Fibroblast of skin of scalp (primary cell): ENCODE measurements at places on chromosomes 13 and 19.

DNA sequence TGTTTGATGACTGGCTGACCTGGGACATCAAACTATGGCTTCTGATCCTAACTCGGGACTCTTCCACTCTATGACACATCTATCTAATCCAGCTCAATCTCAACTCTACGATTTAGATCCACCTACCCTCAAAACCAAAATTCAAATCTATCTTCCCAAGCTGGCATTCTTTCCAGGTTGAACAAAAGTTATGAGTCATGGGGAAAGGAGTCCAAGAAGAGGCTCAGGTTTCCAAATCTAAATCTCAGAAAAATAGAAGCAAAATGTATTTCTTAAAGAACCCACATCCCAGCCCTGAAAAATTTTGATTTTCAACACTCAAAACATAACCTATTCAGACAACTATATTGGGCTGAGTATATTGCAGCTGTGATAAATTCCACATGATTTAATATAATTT lies 143.9 kb upstream of the IPO5 start:
- no peak for DNase-seq

- peak; percentile 31 for DNase-seq
These were observed 15.8 kb upstream of the ALOX5AP start for GRCh38 chr13:30719525-30719914.

DNA sequence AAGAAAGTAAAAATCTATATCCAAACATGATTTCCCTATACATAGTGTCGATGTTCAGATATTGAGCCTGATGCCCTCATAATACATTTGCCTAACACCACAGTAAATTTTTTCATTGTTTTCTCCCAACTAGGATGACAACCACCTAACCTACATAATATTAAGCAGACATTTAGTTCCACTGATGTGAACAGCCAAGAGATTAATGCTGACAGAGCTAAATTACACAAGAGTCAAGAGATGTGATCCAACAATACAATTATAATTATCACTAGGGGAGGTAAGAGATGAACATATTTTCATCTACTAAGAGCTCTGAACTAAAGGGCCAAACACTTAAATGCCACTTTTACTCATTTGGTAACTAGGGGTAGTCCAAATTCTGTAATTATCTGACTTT lies 145.9 kb downstream of the DACH1 start:
- no peak for DNase-seq

DNA sequence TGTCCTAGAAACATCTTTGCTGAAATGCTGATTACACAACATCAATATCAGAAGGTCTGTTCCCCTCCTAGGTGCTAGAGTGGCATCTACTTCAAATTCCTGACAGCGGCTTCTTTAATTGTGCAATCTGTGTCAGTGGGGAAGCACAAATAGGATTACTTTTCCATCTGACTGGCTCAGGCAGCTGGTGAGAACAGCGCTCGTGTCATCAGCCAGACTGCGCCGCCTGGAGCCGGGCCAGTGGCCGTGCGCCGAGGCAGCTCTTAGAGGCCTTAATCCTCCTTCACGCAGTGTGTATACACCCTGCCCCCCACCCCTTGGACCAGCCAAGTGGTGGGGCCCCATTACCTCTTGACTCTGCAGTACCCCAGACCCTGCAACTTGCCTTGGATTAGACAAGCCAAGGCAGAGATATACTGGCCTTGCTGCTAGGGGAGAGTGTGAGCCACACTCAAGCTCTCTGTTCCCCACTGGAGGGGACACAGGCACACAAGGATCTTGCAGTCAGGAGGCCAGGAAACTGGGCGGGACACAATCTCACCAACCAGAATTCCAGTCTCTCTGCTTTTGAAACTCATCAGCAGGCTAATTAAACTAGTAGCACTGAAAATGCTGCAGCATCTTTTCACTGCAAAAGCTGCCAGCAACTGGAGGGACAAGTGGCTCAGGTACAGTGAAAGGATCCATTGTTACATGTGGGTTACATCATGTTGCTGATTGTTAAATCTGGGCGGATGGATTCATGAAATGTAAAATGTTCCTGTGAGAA lies 48.9 kb upstream of the EPHX3 start:
- DNase-seq, result peak; percentile 85

GRCh38 chr13:23660249-23660648 lies 90.0 kb downstream of the TNFRSF19 start:
- DNase-seq, result no peak

GRCh38 chr13:44459674-44460073 lies 86.0 kb downstream of the SERP2 start:
- no peak for DNase-seq

- peak; percentile 45 for DNase-seq
These were observed 83.2 kb upstream of the MCF2L start for GRCh38 chr13:112885782-112886268.

DNA sequence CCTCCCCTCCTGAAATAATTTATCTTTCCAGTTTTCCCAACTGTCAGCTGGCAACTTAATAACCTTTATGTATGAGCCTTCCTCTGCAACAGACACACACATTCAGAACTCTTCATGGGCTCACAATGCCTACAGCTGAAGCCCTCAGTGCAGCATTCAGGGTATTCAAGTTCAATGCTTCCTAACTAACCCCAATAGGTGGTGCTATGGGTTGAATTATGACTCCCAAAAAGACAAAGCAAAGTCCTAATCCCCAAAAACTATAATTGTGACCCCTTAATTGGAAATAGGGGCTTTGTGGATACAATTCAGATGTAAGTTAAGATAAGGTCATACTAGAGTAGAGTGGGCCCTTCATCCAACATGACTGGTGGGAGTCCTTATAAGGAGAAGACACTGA lies 202.2 kb downstream of the SUCLA2 start:
- peak; percentile 50 for DNase-seq

GRCh38 chr19:43741075-43741825 lies 13.5 kb downstream of the SMG9 start:
- no peak for DNase-seq

GRCh38 chr19:30692181-30692811 lies 320.1 kb downstream of the ZNF536 start:
- DNase-seq, result peak; percentile 41

DNA sequence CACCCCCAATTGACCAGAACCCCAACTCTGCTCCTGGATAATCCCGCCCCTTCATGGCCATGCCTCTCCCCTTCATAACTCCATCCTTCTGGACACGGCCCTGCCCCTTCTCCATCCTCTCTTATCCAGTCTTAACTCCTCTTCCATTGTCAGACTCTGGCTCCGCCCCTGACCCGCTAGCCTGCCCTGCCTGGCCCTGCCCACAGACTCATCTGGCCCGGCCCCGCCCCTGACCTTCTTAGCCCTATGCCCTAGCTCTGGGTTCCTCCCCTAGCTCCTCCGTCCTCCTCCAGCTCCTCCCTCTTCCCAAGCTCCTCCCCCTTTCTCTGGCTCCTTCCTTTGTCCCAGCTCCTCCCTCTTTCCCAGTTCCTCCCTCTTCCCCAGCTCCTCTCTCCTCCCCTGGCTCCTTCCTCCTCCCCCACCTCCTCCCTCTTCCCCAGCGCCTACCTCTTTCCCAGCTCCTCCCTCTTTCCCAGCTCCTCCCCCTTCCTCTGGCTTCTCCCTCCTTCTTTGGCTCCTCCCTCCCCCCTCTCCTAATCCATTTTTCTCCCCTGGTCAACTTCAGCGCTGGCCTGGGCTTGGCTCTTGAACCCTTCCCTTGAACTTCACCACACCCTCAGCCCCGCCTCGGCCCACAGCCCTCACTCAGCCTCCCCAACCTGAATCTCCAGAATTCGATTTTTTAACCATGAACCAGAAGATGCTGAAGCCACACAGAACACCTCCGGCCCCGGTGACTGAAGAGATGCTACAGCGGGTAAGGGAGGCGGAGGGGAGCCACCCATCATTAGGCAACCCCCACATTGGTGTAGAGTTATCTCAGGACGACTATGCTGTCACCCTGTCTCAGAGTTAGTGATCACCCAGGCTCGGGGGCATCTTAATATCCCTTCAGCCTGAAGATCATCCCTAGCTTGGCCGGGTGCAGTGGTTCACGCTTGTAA lies 9.2 kb upstream of the ZNF358 start:
- peak; percentile 75 for DNase-seq

- no peak for DNase-seq
These were observed 382.6 kb downstream of the PCDH9 start for GRCh38 chr13:66847541-66847940.

DNA sequence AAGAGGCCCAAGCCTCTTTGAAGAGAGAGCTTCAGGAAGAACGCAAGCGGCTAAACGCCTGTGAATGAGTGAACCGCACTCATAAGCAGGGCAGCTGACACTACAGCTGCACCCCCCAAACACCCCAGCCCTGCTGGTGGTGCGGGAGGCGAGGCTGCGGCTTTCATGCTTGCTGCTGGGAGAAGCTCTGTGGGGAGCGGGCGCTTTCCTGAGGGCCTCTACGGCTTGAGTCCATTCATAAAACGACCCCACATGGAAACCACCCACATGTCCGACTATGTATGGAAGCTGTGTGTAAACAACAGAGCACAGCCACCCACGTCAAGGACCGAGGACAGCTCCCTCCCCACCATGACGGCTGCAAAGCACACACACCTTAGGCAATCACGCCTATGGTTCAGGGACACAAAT lies 5.5 kb downstream of the AP3D1 start:
- no peak for DNase-seq

- no peak for DNase-seq
These were observed 860.3 kb downstream of the DIAPH3 start for GRCh38 chr13:59303433-59303832.

- DNase-seq, result peak; percentile 52
These were observed at the start of gene SIAH3 for GRCh38 chr13:45851171-45851921. Gene SIAH3 (minus strand): TSS chr13:45851753. CDS start chr13:45851629, 124 bp downstream.

DNA sequence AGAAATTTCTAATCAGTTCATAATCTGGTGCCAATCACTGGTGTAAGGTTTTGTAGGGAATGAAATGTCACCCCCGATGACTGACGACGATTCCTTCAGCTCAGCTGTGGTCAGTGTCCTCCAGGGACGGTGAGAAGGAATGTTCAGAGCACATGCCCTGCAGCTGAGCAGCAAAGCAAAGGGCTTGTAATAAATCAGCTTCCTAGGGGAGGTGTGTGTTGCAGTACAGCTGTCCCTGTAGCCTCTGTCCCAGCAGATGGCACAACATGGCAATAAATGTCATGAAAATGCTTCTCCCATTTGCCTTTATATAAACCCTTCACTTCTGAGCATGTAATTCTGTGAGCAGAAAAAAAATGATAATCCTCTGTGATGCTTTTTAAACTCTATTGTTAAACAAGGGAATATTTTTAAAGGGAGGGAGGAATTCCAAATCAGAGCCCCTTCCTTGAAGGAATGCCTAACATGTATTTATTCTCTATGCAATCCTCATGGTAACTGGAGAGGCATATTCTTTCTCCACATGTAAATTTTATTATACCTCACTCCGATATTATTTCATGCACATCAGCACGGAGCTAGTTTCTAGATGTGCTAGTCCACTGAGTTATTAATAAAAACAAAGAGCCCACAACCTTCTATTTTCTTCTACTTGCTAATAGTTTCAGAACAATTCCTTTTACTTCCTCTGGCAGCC lies 102.5 kb downstream of the FAM216B start:
- peak; percentile 90 for DNase-seq

- DNase-seq, result no peak
These were observed 9.2 kb downstream of the TEX29 start for GRCh38 chr13:111329641-111330040.

DNA sequence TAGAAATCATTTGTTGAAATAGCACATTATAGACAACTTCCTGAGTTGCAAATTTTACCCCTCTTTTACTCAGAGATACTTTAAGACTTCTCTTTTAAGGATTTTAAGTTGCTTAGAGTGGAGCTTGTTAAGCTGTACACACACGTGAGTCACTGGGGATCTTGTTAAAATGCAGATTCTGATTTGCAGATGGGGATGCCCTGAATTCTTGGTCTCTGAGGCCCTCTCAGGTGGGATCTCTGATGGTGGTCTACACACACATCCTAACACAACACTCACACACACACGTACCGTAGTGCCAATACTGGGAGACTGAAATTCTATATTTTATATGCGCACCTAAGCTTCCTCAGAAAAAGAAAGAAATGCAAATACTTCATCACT lies 788.3 kb downstream of the UQCRFS1 start:
- no peak for DNase-seq

DNA sequence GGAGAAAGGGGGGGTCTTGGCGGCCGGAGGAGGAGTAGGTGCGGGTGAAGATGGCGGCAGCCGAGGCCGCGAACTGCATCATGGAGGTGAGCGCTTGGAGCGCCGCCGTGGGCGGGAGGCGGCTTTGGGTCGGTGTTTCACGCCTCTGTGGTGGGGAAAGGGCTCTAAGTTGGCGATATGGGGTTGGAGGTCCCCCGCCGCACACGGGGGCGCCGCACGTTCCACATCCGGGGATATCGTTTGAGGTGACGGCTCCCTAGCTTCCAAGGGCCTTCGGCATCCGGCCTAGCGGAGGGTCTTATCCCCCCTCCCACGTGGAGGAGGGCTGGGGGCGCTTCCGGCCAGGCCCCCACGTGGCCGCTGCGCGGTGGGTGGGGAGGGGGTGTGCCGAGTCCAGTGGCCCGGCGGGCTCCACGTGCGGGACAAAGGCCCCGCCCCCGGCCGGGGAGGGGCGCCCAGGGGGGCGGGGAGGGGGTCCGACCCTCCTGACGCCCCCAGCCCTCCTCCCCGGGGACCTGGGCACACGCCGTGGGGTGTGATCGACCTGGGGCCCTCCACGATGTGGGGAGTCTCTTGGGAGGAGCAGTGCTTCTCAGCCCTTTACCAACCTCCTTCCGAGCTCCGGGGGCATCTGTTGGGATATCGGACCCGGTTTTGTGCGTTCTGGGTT lies at the start of gene PRMT1:
Gene PRMT1, plus strand, starts transcription at position 41 of the 670 bp plus-strand sequence. Its CDS starts 10 bp downstream, at position 51.
- DNase-seq, result peak; percentile 43

DNA sequence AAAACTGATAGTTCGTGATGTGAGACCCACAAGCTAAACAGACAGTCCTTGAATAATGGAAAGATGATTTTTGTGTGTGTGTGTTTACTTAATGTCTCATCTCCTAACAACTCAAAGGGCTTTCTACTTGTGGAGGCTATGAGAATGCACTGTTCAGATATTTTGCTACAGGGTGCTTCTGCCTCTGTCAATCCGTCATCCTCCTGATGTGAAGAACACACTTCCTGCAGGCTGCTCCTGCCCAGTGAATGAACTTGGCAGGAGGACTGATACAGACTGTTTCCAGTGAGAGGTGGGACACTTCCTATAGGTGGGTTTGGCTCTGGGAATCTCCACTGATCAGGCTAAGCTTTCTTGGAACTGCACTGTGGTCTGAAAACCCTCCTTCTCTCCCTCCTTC lies 168.4 kb upstream of the STARD13 start:
- peak; percentile 55 for DNase-seq

DNA sequence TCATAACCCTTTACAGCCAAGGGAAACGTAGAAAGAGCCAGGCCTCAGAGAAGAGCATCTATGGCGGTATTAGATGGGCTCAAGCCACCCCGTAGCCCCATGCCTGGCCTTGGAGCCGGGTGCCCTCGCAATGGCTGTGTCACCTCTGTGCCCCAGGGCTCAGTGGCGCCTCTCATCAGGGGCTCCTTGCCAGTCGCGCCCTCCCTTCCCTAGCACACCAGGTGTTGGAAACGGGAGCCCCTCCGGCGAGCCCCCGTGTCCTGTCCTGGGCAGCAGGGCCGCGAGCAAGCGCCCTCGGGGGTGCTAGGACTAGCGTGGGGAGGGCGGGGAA lies 453 bp downstream of the ZNF256 start:
- DNase-seq, result no peak

DNA sequence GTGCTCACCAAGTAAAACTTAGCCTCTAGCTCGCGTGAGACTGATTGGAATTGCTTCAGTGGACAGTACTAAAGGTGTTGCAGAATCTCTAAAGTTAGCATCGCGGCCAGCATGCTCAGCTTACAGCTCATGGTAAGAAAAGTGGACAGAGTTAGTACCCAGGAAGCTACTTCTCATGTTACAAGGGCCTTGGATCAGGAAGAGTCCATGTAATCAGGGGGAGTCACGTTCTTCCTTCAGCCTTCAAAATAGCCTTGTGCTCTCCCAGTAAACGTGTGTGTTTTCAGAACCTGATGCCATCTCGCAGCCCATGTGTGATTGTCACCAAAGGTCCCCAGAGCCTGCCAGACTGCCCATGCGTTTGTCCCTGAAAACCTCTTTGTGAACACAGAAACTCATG lies 195.8 kb upstream of the RNF113B start:
- peak; percentile 15 for DNase-seq
